ENCODE measurements at places on chromosomes 7 and 10.

GRCh38 chr10:124593431-124593985, 131.9 kb downstream of the LHPP start:
- no peak for DNase-seq

- no peak for DNase-seq
Measured at GRCh38 chr10:24953675-24954074, 1.3 kb upstream of the PRTFDC1 start.

GRCh38 chr10:1375346-1376170, 319.4 kb downstream of the WDR37 start:
- DNase-seq, result peak; percentile 4

- DNase-seq, result no peak
Measured at GRCh38 chr10:103648636-103649532, 155.4 kb downstream of the NEURL1 start.

DNA sequence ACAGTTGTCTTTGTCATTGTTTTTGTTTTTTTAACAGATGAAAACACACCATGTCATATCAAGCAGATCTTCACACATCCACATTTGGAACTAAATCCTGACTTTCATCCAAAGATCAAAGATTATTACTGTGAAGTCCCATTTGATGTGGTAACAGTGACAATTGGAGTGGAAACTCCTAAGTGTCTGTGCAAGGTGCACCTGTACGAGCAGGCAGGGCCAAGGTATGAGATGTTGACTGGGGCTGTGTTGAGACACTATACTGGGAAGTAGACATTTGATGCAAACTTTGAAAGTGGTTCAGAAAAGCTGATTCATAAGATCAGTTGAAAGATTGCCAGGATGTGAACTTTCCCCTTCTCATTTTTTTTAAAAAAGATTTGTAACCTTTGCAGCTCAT, 152.3 kb downstream of the CPED1 start:
- DNase-seq, result no peak

DNA sequence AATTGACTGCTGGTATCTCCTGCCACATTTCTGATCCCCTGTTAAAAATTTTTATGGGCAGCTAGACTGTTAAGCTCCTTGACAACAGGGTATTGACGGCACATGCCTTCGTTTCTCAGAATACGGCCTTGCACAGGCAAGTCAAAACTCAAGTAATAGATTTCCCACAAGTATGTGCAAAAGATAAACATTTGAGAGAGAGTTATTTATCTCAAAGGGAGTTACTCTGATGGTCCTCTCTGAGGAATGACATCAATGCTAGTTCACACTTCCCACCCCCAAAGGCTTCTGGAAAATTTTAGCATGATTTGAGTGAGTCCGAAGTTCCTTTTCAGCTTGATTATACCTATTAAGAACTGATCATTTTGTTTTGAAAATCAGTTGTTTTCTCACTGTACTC, 71.9 kb downstream of the JCAD start:
- DNase-seq, result no peak

GRCh38 chr7:129786825-129787563, 165.8 kb downstream of the UBE2H start:
- DNase-seq, result no peak

DNA sequence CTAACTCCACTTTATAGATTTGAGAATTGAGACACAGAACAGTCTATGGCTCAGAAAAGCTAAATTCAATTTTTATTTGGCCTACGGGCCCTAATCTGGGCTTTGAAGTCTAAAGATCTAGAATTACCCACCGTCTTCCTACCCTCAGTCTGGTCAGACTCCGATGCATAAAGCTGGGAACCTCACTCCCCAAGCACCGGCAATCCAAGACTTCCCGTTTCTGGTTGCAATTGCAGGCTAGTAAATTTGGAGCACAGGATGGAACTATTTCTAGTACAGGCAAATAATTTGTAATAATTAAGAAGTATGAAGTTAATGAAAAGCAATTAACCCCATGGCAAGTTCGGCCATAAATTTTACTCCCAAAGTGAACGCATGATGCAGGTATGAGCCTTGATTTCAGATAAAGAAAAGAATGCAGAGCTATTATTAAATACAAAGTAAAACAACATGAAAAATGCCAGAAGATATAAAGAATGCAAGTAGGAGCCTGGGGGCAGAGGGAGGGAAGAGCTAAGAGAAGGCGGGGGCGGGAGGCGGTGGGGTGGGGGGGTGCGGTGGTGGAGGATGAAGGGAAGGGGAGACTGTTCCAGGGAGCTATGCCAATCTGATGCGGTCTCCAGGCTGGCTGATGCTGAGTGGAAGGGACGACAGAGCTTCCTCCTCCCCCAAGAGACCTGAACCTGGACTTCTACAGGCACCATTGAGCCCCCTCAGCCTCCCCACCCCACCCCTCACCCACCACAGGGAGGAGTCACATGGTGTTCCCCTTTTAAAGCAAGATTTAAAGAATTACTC, 45.1 kb downstream of the BPGM start:
- no peak for DNase-seq

- DNase-seq, result no peak
Measured at GRCh38 chr10:56317603-56318002, 43.5 kb downstream of the ZWINT start.

DNA sequence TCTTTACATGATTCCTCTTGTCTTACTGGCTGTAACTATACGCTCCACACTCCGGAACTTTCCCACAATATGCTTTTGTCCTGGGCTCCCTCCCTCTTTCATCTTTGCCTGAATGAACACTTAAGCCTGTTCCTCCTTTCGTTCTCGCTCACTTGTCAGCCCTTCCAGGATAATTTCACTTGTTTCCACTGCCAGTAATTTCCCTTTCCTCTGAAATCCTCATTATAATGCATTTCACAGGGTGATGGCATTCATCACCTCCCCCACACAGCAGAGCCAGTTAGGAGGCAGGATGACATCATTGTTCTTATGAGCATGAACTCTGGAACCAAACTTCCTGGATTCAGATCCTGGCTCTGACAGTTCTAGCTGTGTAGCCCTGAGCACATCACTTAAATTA, 372.6 kb downstream of the GPR158 start:
- no peak for DNase-seq

DNA sequence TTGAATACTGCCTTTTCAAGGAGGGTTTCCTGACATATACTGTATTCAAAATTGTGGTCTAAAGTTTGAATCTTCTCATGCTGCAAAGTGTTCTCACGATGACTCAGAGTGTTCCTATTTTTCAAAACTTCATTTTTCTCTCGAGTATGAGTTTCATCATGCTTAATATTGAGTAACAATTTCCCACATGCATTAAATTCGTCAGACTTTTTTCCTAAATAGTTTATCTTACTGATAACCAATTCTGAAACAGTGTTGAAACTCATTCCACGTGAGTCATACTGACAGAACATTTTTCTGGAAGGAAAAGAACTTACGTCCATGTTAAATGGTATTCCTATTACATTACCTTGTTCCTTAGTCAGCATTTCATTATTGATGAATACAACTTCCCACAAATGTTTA, 44.1 kb downstream of the ZNF33B start:
- no peak for DNase-seq

DNA sequence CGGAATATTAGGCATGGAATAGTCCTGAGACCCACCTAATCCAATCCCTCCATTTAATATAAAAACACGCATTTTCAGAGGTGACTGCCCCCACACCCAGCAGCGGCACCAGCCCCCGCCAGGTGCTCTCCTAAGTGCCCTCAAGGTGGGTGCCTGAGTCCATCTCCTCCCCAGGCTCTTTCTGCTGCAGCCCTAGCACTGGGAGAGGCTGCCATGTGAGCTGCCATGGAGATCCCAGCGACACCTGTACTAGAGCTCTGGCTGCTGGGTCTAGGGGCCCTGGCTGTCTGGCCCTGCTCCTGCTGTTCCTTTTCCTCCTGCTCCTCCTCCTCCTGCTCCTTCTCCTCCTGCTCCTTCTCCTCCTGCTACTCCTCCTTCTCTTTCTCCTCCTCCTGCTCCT, 191.1 kb upstream of the BMPER start:
- DNase-seq, result no peak

DNA sequence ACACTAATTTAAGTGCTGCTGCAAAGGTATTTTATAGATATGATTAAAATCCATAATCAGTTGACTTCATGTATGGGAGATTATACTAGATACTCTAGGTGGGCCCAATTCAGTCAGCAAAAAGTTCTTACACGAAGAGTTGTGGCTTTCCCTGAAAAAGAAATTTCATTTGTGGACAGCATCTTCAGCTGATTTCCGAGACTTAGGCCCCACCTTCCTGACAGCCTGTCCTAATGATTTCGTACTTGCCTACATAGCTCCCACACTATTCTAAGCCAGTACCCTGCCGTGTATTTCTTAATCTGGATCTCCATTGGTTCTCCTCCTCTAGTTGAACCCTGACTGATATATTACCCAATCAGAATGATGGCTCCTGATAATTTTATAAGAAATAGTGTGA, 297.9 kb downstream of the EXOC4 start:
- DNase-seq, result no peak

DNA sequence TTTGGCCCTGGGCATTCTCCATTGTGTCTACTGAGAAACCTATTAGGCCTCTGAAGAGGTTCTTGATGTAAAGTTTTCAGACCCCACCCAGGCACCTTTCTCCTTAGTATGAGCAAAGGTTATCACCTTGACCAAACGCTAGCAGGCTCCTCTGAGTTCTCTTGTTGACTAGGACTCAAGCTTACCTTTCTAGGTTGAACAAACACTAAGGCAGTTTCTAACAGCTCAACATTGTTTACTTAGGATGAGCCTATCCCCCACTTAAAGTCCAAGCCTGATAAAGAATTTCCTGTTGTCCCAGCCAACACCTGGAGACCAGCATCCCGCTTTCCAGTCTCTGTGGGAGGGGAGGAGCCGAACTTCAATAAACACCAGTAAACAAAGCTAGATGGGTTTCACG, 26.3 kb upstream of the ITGB8 start:
- DNase-seq, result no peak

- no peak for DNase-seq
Measured at GRCh38 chr10:97332591-97333350, 1.8 kb downstream of the FRAT2 start.

GRCh38 chr10:12965571-12965970, 35.9 kb downstream of the CCDC3 start:
- DNase-seq, result no peak

- DNase-seq, result no peak
Measured at GRCh38 chr7:144517749-144518148, 114.3 kb upstream of the NOBOX start.

GRCh38 chr7:41586931-41587640, 115.8 kb downstream of the INHBA start:
- no peak for DNase-seq

- DNase-seq, result no peak
Measured at GRCh38 chr7:77157446-77157845, 35.0 kb downstream of the CCDC146 start.

DNA sequence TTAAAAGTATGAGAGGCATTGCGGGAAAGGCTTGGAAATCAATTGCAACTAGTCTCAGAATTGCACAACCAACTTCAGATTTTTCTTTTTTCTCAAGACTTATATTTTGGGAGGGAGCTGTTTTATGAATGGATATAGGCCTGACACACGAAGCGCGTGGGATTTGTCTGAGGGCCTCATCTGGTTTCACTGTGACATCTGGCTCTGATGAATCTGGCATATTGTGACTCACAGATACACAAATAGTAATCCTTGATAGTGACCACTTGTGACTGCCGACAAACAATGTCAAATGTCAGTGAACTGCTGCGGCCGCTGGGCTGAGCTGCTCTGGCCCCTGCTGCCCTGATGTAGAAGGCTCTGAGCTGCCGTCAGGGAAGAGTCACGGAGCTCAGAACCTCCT, 655.1 kb downstream of the INHBA start:
- no peak for DNase-seq

Data from D341Med (cell line).